ENCODE measurements at places on chromosomes 5 and 9.

DNA sequence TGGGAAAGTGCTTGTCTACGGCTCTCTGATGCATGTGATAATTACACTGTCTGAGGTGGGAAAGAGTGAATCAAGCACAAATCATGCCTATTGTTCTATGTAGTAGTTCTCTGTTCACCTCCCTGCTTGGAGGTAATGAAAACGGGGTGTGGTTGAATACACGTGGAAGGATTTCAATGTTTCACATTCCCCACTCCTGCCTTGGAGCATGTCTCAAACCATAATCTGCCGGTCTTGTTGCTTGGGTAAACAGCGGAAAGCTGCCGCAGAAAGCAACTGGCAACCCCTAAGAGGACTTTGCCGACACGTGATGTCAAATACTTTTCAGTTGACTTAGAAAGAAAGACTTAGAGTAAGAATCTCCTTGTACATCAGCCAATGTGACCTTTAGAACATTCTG, 63.5 kb upstream of the MOCS2 start:
- no peak for DNase-seq

GRCh38 chr9:37693260-37693659, 42.5 kb downstream of the FRMPD1 start:
- DNase-seq = no peak

DNA sequence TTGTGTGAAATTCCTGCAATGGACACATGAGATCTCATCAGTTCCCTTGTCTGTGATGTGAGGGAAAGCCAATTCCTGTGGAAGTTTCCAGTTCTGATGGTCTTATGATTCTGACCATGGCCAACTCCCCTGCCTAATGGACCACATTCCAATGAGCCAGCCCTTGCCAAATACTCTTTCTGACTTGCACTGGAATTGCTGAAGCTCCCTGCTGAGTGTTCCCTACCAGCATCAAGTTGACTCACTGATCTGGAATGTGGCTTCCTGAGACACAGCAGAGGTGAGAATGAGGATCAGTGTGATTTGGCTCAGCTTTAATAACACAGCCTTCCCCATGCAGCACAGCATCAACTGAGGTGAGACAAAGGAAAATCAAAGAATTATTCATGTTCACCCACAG, 427.8 kb downstream of the KDM4C start:
- no peak for DNase-seq

DNA sequence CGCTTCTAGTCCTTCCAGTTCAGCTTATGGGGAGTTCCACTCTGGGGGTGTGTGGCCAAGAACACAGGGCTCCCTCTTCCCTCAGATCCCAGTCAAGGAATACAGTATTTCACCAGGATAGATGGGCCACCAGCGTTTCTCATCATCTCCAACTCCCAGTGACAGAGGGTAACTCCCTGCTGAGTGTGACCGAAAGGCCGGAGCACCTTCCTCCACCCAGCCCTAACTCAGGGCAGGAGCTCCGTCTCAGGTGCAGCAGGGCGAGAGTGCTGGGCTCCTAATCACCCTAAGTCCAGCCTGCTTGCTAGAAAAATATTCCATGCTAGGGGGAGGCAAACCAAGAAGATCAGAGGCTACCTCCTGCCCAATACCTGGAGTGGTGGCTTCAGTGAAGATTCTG, 102.6 kb downstream of the ADAMTS2 start:
- DNase-seq = no peak

- no peak for DNase-seq
Measured at GRCh38 chr5:152372875-152373274, 32.2 kb downstream of the NMUR2 start.

DNA sequence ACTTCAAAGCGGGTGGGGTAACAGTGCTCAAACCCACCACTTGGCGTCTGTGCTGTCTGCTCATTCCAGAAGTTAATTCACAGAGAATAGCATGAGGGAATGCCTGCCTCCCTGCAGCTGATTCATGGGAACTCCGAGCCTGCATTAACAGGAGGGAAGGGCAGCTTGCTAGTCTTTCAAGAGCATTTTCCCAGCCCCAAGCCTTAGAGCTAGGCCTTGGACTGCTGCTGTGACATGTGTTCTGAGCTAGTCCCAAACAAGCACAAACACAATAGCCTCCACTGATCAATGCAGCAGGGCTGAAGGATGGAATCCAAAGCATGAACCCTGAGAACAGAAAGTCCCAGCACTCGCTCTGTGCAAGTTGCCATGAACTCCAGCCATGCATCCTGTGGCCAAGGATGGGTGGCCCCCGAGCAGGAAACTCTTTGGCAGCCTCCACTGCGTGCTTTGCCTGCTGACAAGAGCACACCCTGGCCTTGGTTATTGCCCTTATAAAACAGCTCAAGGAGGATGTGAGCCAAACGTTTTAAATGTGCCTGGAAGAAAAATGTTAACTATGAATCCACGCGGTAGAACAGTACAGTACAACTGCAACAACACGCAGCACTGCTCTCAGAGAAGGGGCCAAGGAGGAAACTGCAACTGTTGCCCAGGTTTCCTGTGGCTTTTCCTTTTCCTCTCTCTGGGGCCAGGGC, 653.1 kb upstream of the KLF4 start:
- no peak for DNase-seq

DNA sequence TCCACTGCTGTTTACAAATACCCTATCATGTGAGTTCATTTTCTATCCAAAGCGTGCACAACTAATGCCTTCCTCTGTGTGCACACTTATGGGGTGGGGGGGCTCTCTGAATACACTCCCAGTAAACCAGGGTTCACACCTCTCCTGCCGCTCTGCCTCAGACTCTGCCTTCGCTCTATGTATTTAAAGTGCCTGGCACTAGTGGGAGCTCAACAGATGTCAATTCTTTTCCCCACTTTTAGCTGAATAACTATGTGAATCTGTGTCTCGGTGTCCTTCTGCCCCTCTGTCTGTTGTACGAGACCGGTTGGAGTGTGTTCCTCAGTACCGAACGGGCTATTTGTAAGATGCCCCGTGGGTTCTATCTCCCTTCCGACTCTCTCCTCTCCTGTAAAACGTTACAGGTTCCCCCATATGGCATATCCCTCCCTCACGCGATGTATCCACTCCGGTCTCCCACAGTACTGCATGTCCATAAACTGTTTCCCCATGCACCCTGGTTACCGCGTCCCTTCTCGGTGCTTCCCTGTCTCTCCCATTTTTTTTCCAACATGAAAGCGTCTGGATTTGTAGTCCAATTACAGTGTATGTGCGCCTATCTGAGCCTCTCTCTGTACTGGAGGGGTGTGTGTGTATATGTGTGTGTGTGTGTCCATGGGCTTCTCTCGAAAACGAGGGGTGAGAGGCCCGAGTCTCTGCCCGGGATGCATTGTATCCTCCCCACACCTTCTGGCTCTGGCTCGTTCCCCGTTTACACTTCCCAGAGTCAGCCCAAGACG, 1.6 kb downstream of the ELL2 start:
- DNase-seq = no peak

DNA sequence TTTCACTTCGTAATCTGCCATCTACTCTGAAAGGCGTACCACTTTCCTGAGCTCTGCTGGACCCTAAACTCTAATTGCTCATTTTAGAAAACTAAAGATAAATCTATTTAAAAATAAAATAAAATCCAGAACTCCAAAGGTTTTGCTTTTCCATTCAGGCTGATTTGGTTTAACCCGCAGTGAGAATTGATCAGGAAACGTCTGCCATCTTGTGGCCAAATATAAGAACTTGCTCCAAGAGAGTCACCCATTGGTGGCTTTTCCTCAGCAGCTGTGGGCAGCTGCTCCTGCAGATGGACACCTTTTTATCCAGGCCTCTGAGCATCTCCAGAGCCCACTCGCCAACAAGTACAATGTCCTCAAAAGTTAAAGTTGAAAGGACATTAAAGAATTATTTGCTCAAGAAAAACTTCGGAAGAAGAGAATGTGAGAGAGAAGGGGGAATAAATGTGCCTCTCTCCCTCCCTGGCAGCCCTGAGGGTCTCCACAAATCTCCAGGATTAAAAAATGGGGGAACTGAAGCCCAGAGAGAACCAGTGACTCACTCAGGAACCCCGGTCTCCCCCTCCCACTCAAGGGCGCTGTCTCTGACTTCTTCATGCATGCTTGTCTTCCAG, 4.1 kb downstream of the SAXO1 start:
- DNase-seq = no peak

- no peak for DNase-seq
Measured at GRCh38 chr5:78661691-78662090, 13.1 kb upstream of the LHFPL2 start.

GRCh38 chr5:75034137-75034739, 18.1 kb downstream of the GCNT4 start:
- peak; percentile 28 for DNase-seq

DNA sequence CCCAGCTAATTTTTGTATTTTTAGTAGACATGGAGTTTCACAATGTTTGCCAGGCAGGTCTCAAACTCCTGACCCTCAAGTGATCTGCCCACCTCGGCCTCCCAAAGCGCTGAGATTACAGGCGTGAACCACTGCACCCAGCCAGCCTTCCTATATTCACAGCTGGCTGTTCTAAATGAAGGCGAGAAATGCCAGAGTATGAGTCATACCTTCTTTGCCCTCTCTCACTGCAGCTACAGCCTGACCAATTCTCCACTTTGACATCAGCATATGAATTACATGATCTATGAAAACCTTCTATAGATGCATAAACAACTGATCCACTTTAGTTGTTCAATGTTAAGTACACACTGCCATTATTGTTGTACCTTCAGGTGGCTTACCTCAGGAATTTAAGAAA, 14.5 kb downstream of the APTX start:
- DNase-seq = no peak

GRCh38 chr9:104986096-104986495, 58.1 kb upstream of the ABCA1 start:
- no peak for DNase-seq

GRCh38 chr5:76363352-76364225, 39.5 kb upstream of the IQGAP2 start:
- no peak for DNase-seq

DNA sequence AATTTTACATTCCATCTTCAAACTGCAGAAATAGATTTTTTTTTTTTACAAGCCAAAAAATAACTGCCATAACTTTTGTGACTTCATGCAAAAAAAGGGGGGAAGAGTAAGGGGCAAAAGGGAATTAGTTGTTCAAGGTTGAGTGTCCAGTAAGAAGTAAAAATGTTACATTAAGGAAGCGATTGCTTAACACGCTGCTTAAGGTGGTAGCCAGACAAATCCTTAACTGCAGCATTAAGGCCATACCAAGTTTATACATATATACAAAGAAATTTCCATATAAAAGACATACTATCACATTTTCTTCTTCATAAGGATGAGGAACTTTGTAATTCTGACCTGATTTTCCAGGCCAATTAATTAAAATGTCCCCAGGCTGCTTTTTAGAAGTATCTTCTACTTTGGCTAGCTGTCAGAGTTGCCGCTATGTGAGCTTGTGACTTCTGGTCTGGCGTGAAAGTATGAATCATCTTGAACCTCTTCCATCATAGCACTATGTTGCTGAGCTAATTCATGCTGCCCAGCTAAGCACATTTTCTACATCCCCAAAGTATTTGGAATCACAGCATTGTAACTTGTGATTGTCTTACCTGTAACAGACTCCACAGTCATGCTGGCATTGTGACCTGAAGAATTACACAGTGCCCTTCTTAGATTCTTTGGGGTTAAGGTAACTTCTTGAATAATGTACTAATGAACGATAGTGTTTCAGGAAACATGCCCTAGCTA, 40.0 kb downstream of the G3BP1 start:
- no peak for DNase-seq

- no peak for DNase-seq
Measured at GRCh38 chr5:57950616-57951228, 468.1 kb upstream of the ACTBL2 start.

GRCh38 chr5:147796556-147797308, 14.2 kb upstream of the JAKMIP2 start:
- no peak for DNase-seq

- DNase-seq = no peak
Measured at GRCh38 chr5:16866795-16867576, 69.1 kb downstream of the MYO10 start.

GRCh38 chr9:90808398-90808797, 6.8 kb downstream of the SYK start:
- no peak for DNase-seq

- DNase-seq = no peak
Measured at GRCh38 chr5:59021286-59021673, 438.4 kb downstream of the RAB3C start.

DNA sequence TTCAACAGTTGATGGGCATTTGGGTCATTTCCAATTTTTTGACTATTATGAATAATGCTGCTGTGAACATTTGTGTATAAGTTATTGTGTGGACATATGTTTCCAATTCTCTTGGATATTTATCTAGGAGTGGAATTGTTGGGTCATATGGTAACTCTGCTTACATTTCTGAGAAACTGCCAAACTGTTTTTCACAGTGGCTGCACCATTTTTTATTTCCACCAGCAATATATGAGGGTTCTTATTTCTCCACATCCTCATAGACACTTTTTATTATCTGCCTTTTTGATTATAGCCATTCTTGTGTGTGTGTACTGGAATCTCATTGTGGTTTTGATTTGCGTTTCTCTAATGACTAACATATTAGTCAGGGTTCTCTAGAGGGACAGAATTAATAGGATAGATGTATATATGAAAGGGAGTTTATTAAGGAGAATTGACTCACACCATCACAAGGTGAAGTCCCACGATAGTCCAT, 14.7 kb upstream of the MED27 start:
- DNase-seq = no peak

GRCh38 chr5:112697322-112697721, 40.4 kb upstream of the APC start:
- no peak for DNase-seq

GRCh38 chr9:109894921-109895758, 115.1 kb downstream of the PALM2AKAP2 start:
- DNase-seq = no peak

DNA sequence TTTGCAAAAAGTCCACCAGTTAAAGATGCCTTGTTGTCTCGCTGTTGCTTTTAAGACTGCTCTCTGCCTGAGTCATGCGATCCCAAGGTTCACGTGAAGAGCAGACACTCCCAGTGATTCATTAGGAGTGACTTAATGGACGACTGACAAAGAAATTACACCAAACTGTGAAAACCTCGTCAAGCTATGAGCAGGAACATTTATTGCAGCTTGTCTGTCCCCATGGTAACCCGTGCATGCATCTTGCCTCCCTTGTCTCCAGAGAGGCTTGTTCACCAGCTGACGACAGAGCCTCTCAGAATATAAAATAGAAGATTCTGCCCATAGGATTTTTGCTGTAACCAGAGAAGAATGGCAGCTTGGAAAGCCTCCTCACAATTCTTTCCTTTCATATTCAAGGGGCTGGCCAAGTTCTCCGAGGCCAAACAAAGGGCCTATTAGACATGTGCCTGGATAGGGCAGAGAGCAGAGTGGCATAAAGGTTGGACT, 352.7 kb downstream of the SPOCK1 start:
- DNase-seq = no peak

GRCh38 chr5:52690236-52690768, 97.4 kb upstream of the ITGA1 start:
- DNase-seq = no peak

DNA sequence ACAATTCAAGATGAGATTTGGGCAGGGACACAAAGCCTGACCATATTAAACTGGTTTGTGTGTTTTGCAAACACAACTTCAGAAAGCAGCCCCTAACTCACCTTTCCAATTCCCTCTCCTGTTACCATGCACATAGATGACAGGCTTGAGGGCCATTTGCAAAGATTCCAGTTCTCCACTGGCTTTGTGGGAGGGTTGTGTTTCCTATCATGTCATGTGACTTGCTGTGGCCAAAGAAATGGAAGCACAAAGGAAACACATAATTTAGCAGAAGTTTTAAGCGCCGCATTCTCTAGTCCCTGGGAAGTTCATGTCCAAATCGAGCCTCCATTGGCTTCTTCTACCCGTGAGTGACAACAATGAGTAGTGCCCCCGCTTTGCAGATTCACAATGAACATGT, 57.9 kb upstream of the CDH6 start:
- DNase-seq = no peak

Measured in activated CD4-positive, CD25-positive, alpha-beta regulatory T cell (primary cell).